Mucosa of descending colon (tissue), 3 donors: ENCODE measurements at places on chromosomes 3 and 15. TPM values are rescaled to one million over a fixed set of nuclear protein-coding genes. Genes with fewer than 3 reads are reported as not detected.

GRCh38 chr3:30042916-30043555, 563.4 kb upstream of the TGFBR2 start:
- DNase-seq = no peak

KLHL6 gene
- total RNA-seq = 1.9 TPM

CISH gene
- total RNA-seq = 12.7 TPM

DNA sequence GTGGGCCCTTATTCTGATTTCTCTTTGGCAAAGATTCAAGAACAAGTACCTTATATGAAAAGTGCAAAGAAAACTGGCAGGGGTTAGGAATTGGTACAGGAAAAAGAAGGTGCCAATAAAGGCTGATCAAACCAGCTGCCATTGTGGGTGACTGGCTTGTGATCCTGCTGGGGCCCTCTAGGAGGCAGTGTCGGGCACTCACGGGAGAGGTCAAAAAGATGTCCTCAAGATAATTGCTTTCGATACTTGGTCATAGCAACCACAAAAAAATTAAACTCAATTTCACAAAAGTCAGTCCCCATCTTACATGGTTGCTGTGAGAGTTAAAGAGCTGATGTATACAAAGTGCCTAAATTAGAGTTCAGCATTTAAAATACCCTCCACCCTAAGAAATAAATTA, 31.0 kb upstream of the CAV3 start:
- DNase-seq = no peak

DNA sequence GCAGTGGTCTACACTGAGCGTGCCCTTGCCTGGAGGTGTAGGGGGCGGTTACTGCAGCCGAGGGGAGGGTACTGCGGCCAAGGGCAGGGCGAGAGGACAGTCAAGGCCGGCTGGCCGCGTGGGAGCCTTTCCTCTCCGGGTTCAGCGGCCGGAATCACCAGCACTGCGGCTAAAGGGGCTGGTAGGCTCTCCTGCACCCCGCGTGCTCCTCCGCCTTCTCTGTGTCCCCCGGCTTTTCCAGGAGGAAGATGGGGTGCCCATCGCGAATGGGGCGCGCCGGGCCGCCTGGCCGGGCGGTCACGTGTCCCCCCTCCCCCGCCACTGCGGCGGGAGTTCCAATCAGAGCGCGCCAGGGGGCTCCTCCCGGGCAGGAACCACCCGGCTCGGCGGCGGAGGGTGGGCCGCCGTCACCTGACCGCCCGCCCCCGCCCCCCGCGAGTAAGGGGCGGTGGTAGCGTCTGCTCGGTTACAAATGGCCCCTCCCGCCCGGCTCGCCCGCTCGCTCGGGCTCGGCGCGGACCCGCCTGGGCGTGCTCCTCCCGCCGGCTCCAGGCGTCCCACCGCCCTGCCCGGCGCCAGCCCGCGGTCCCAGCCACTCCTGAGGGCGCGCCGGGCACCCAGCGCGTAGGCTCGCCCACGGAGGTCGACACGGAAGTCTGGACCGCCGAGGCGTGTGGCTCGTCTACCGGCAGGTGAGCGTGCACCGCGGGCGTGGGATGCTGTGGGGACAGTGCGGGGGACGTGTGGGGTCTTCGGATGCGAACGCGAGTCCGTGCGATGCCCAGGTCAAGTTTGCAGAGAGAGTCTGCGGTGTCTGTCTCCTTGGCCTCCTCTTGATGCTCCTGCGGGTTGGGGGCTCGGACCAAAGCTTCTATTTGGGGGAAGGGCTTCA, 242.6 kb upstream of the TOPAZ1 start:
- peak; percentile 37 for DNase-seq

DNA sequence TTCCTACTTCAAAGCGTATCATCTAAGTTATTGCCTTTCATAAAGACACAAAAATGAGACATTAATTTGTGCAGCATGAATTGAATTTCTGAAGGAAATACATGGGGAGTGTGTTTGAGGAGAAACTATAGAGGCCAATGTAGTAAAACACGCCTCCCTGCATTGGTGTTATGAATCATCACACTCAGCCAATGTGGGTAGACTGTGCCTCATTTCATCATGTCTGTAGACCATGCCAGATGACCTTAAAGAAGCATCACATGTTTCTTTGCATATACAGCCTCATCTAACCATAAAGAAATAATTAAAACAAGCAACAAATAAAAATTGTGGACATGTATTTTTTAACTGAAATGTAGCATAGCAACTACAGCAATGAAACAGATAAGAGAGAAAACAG, 486.0 kb upstream of the ADAMTS9 start:
- DNase-seq = no peak

- no peak for DNase-seq
Measured at GRCh38 chr3:30696896-30697295, 90.5 kb downstream of the TGFBR2 start.

GRCh38 chr15:38440353-38441129, 13.4 kb upstream of the FAM98B start:
- DNase-seq = no peak

- no peak for DNase-seq
Measured at GRCh38 chr3:8500319-8500988, 1.2 kb upstream of the LMCD1 start.

- no peak for DNase-seq
Measured at GRCh38 chr3:73177827-73178226, 116.4 kb downstream of the EBLN2 start.

DNA sequence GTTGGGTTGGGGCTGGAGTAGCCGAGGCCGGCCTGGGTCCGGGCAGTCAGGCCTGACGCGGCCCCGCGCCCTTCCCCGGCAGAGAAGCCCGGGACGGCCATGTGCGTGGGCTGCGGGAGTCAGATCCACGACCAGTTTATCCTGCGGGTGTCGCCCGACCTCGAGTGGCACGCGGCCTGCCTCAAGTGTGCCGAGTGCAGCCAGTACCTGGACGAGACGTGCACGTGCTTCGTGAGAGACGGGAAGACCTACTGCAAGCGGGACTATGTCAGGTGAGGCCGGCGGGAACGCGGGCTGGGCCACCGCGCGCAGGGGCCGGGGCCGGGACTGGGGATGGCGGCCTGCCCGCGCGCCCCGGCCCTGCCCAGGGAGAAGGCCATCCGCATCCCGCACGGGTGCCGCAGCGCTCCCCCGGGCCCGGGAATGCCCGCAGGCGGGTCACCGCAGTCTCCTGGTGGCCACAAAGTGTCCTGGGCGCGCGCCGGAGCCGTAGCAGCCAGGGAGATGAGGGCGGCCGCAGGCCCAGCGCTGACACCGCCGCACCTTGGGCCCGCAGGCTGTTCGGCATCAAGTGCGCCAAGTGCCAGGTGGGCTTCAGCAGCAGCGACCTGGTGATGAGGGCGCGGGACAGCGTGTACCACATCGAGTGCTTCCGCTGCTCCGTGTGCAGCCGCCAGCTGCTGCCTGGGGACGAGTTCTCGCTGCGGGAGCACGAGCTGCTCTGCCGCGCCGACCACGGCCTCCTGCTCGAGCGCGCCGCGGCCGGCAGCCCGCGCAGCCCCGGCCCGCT, 1.3 kb downstream of the ISL2 start:
- peak; percentile 46 for DNase-seq

CCNB2 gene
- total RNA-seq = 29.3 TPM

DNA sequence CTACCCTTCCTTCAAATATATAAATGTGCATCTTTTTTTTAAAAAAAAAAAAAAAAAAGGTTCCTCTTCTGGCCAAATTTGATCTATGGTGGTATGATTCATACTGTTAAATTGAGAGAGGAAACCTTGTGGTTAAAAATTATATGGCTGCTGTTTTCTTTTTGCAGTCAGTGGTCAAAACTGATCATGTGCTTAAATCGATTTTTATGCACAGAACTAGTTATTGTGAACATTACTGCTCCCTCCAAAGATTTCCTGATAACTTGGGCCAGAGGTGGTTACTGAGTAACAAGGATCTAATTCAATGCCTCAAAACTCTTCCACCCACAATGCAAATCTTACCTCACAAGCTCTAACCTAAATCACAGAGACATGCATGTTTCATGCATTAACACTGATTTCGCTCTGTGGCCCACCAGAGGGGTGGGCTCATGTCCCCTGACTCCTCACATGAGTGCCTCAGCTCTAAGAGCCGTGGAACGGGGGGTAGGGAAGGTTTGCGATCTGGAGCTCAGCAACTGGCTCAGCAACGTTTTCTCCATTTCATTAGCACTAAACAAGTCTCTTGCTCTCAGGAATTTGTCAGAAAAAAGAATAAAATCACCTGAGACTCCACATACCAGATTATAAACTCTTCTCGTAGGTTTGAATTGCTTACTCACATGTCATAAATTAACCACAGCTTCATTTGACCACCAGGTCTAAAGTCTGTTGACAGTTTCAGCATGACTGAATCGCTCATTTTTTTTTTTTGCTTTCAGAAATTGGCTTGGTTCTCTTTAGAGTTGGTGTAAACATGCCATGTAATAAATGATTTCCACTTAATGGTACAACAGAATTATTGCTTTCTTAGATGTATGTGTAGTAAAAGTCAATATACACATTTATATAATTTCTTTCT, 280.4 kb downstream of the CD47 start:
- DNase-seq = no peak

RAP2B gene
- total RNA-seq = 14.2 TPM

- DNase-seq = no peak
Measured at GRCh38 chr3:141603473-141604035, 116.7 kb downstream of the RASA2 start.

PYGO1 gene
- total RNA-seq = 21.3 TPM

GRCh38 chr3:71063773-71064290, 519.7 kb downstream of the FOXP1 start:
- DNase-seq = no peak

GRCh38 chr3:13451301-13451673, 28.8 kb upstream of the HDAC11 start:
- no peak for DNase-seq

DNA sequence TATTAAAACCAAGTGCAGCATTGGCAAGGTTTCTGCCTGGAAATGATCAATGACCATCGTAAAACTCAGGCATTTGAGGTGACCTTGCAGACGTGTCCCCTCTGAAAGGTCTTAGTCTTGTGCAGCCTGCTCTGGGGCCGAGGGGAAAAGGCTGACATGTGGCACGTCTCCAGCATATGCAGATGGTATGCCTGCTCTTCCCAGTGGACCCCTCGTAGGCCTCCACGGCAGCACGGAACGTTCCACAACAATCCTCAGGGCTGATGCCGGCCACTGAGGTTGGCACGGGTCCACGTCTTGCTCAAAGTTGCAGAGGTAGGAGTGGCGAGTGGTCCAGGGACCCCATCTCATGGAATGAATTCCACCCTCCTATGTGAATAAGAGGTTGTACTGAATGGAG, 247.5 kb upstream of the LYSMD4 start:
- DNase-seq = no peak

- DNase-seq = no peak
Measured at GRCh38 chr15:59291213-59291549, 81.5 kb downstream of the MYO1E start.

GRCh38 chr3:154178172-154178571, 57.0 kb downstream of the ARHGEF26 start:
- DNase-seq = no peak

CHRNA3 gene
- total RNA-seq = 4.8 TPM
